Astrocyte (in vitro differentiated cells and primary cell): ENCODE measurements at places on chromosomes 1 and 21.

DNA sequence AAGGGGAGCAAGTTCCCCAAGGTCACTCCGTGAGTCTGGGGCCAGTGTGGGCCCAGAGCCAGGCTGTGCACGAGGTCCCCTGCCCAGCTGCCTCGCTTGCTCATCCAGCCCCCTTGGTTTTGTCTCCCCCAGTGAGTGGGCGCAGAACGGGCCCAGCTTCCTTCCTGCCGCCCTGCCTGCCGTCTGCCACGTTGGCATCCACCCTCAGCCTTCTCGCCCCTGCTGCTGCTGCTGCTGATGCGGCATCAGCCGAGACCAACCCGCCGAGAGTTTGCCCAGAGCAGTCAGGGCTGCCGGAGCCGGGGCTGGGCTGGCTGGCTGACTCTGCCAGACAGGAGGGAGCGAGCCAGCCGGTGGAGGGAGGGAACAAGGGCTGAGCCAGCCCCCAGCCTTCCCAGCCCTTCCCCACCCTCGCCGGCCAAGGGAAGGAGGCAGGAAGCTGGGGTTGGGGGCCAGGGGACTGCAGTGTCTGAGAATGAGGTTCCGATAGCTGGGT lies 31.4 kb upstream of the WASF2 start:
- no peak for DNase-seq

GRCh38 chr1:61123326-61123725 lies 41.0 kb downstream of the NFIA start:
- no peak for DNase-seq

- DNase-seq, result no peak
Observed at GRCh38 chr1:33231166-33231565, 25.1 kb upstream of the ZNF362 start.

- DNase-seq, result peak; percentile 71
Observed at GRCh38 chr1:234942012-234942332, 186.7 kb downstream of the TOMM20 start.

- DNase-seq, result no peak
Observed at GRCh38 chr1:99672038-99672437, 26.1 kb downstream of the PALMD start.

DNA sequence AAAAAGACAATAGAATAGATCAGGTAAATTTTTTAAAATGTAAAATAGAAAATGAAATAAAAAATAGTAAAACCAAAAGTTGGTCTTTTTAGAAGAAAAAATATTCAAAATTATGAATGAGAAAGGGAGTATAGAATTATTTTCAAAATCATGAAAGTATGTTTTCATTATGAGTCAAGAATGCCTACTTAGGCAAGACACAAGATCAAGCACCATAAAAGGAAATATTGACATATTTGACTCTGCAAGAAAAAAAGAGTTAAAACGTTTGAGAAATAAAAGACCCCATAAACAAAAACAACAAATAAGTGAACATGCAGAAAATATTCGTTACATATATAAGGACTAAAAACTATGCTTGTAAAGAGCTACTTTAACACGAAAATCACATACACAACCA lies 4.8 kb upstream of the COX20 start:
- no peak for DNase-seq
